ENCODE measurements at places on chromosomes 1 and 21. TPM values are rescaled to one million over a fixed set of nuclear protein-coding genes. Genes with fewer than 3 reads are reported as not detected.

DNA sequence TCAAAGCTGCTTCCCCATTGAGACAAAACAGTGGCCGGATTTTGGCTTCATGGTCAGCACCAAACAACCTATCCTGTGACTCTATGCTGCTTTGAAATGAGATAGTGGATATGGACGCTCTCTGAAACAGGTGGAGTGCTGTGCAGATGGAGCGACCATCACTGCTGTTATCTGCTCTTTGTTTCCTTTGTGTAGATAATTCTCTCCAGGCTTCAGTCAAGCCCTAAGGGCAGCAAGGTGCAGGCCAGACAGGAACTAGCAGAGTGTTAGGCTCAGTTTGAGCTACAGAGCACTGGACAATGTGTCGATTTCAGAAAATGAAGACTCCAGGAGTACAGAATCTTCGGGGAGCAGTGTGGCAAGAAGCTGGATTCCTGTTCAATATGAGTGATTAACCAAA is 4.8 kb upstream of the IRF6 start:
- no peak for DNase-seq

GRCh38 chr1:155003766-155004351 is 1.3 kb downstream of the ZBTB7B start:
- DNase-seq: peak; percentile 80

GRCh38 chr1:173224280-173224892 is 17.3 kb upstream of the TNFSF4 start:
- DNase-seq: no peak

DNA sequence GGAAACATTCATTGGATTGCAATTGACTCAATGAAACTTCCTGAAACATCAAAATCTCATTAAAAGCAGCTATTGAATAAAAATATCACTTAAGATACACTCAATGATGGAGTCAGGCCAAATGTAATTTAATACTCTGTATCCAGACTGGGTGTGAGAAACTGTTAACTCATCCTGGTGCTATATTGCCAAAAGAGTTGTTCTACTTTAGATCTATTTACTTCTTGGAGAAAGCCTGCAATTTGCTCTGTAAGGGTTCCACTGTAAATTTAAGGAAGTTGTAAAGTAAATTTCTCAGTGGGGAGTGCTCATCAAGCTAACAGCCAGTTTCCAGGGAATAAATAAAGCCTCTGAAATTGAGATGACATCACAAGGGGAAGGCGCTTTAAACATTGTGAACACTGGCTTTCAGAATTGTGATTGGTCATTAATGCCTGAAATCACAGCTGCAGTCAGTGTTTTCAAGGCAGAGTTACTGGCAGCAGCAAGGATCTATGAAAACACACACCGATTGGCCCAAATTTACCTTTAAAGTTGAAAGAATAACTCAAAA is 91.4 kb downstream of the OLFM3 start:
- no peak for DNase-seq

- no peak for DNase-seq
Observed at GRCh38 chr1:157700732-157701131, at the start of gene FCRL3. TSS of gene FCRL3 (minus strand) at chr1:157700769. CDS start at chr1:157700489, 280 bp downstream.

FCRL4 gene
- total RNA-seq: not detected

- DNase-seq: no peak
Observed at GRCh38 chr1:159289060-159289459, 13.1 kb upstream of the FCER1A start.

Data from left ventricle myocardium inferior (tissue), 1 donor.